Activated CD4-positive, alpha-beta T cell treated with anti-CD3 and anti-CD28 coated beads for 4 hours (primary cell): ENCODE measurements at places on chromosomes 12 and 14.
A peak's percentile ranks its signal among the peaks of the same experiment; 100 is the strongest.

GRCh38 chr12:8698879-8699278 lies 1.1 kb downstream of the RIMKLB start:
- no peak for DNase-seq

DNA sequence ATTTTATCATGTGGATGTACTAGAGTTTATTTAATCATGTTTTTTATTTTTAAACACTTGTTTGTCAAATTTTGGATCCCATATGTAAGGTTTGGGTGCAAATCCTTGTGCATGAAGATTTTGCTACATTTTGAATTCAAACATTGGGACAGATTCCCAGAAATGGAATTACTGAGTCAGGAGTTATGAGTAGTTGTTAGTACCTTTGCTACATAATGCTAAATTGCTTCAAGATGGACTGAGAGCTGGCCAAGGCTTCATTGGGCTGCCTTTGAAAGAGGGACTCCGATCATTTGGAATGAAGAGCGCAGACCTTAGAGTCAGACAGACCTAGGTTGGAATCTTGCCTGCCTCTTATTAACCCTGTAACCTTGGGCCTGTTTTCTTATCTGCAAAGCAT lies 154.9 kb upstream of the PWP1 start:
- DNase-seq = no peak

- no peak for DNase-seq
Measured at GRCh38 chr12:108822497-108823205, 34.7 kb downstream of the SSH1 start.

DNA sequence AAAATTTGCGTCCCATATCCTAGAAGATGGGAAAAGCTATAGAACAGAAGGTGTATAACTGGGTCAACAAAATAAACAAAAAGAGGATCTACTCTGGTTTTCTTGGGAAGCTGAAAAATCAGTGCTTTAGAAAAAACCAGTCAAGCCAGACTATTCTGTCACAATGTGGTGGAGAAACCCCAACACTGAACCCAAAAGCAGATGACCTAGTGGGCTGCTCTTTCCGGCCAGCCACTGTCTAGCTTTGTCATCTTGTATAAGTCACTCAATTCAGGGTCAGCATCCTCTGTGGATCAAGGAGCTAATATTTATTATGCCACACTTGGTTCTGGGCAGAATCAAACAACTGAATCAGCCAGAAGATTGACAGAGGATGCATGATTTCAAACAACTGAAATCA lies 26.6 kb upstream of the TMCC3 start:
- DNase-seq = no peak

GRCh38 chr14:92585981-92586937 lies 72.7 kb downstream of the RIN3 start:
- peak; percentile 24 for DNase-seq

GRCh38 chr14:67666750-67667449 lies 7.5 kb downstream of the VTI1B start:
- peak; percentile 35 for DNase-seq

GRCh38 chr14:61202124-61202523 lies 79.0 kb downstream of the TMEM30B start:
- DNase-seq = no peak

DNA sequence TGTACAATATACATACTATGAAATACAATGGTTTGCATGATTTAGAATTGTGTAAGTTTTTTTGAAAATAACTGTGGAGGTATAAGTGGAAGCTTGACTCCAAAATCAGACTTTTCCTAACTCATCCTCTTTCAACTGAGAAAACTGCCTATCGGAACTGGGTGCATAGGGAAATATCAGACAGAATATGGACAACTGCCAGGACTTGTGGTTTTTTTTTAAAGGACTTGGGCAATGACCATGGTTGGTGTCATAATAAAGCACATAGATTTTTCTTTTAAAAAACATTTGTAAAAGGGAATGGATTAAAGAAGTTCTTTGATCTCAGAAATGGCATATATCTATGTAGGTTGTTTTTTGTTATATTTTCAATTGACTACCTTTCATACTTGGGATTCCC lies 53.3 kb upstream of the LRRK2 start:
- no peak for DNase-seq

GRCh38 chr14:32129124-32129523 lies 52.0 kb downstream of the ARHGAP5 start:
- DNase-seq = no peak

GRCh38 chr12:14284184-14284722 lies 81.2 kb upstream of the ATF7IP start:
- DNase-seq = no peak

- no peak for DNase-seq
Measured at GRCh38 chr12:632102-632696, 31.0 kb downstream of the NINJ2 start.

- DNase-seq = no peak
Measured at GRCh38 chr12:120651821-120652220, 11.4 kb downstream of the CABP1 start.

GRCh38 chr14:55533960-55534359 lies 46.0 kb upstream of the KTN1 start:
- no peak for DNase-seq

DNA sequence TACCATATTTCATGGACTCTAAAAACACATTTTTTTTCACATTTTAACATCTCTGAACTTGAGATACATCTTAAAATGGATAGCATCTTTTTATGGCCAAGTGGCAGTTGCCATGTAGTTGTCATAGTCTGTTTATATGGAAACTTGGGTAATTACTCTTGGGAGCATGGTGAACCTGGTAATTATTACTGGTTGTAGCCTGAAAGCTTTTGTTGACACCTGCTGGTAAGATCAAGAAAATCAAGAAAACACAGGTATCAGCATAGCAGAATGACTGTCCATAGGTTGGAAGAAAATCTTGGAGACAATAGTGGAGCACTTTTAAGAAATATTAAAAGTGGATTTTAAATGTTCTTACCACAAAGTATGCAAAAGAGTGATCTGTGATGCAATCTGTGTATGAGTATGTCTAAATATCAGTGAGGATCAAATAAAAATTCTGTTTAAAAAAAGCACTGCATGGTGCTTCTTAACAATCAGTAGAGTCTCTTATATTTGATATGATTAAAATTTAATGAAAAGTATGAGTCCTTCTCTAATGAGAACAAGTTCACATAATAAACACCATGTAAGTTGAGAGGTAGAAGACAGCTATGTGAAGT lies 44.2 kb downstream of the TTC8 start:
- DNase-seq = no peak

DNA sequence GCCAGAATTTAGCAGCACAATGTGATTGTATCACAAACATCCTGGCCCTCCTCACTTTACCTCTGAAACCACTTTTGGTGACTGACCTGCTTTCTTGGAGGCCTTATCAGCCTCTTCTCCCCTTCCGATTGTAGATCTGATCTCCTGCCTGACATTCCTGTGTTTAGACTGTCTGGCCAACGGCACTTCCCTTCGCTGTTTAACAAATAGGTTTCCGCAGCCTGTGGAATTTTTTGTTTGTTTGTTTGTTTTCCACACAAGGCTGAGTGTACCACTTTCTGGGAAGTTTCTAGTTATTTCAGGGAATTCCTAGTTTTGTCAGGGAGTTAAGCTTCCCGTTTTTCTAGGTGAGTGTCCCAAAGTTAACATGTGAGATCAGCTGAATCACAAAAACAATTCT lies 65.9 kb upstream of the CDKN3 start:
- no peak for DNase-seq

DNA sequence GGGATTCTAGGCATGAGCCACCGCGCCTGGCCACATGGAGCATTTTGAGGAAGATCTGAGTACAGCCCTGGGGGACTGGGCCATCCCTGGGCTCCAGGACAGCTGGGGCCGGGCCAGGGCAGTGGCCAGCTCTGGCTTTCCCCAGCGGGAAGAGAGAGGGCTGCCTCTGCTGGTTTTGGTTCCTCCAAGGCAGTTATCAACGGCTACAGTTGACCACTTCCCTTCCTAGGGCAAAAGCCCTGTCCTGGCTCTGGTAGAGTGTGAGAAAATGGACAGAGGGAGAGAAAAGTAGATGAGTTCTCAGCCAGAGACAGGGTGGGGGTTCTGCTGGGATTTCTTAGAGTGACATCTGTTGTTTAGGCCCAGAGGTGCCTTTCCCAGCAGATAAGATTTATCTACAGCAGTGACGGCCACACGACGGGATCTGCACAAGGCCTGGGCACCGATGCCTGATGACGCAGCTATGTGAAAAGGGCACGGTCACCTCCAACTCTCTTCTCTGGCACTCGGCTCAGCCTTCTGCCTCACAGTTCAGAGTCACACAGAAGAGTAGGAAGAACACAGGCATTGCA lies 5.5 kb upstream of the HVCN1 start:
- no peak for DNase-seq

- no peak for DNase-seq
Measured at GRCh38 chr14:49702725-49703124, 9.8 kb downstream of the KLHDC1 start.

DNA sequence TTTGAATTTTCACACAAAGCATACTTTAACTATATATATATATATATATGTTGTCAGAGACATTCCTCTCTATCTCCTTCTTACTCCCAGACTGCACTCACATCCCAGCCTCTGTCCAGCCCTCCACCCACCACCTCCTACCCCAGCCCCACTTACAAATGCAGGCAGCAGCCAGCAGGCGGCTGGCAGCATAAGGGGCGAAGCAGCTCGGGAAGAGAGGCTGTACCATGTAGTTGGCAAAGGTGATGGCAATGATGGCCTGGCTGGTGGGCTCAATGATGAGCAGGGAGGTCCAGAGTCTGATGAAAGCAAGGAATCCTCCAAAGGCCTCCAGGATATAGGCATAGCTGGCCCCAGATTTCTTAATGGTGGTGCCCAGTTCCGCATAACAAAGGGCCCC lies 2.5 kb downstream of the SLC7A7 start:
- no peak for DNase-seq

GRCh38 chr12:130490674-130491073 lies 153.0 kb downstream of the PIWIL1 start:
- DNase-seq = no peak

GRCh38 chr12:101772012-101772775 lies 32.9 kb upstream of the SYCP3 start:
- DNase-seq = no peak

- no peak for DNase-seq
Measured at GRCh38 chr12:128864516-128865186, 11.4 kb downstream of the GLT1D1 start.

- DNase-seq = no peak
Measured at GRCh38 chr14:30160608-30161007, 233.0 kb upstream of the PRKD1 start.

GRCh38 chr12:104671409-104672095 lies 214.8 kb downstream of the CHST11 start:
- DNase-seq = peak; percentile 91

GRCh38 chr14:35986219-35986573 lies 160.1 kb downstream of the BRMS1L start:
- DNase-seq = no peak

- DNase-seq = no peak
Measured at GRCh38 chr14:71454513-71455332, 477.5 kb upstream of the RGS6 start.

- DNase-seq = no peak
Measured at GRCh38 chr12:56257491-56258067, 605 bp downstream of the ANKRD52 start.

DNA sequence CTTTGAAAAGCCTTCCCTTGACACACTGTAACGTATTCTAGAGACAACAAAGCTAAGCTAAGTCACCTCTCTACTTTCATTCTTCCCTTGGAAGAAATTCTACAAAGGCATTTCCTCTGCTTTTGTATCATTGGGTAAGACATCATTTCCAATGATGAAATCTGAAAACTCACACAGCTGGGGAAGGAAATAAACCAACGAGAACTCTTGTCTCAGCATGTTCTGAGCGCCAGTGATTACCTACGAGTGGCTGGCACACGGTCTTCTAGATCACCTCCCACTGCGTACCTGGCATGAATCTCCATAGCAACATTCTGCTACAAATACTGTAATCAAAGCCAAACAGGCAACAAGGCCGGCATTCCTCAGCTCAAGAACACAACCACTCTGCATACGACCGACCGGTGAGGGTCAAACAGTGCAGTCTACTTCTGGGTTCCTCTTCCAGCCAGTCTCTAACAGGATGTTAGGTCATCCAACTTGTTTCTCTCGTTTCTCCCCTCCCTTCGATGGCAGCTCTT lies 7.6 kb downstream of the VPS37B start:
- peak; percentile 36 for DNase-seq

DNA sequence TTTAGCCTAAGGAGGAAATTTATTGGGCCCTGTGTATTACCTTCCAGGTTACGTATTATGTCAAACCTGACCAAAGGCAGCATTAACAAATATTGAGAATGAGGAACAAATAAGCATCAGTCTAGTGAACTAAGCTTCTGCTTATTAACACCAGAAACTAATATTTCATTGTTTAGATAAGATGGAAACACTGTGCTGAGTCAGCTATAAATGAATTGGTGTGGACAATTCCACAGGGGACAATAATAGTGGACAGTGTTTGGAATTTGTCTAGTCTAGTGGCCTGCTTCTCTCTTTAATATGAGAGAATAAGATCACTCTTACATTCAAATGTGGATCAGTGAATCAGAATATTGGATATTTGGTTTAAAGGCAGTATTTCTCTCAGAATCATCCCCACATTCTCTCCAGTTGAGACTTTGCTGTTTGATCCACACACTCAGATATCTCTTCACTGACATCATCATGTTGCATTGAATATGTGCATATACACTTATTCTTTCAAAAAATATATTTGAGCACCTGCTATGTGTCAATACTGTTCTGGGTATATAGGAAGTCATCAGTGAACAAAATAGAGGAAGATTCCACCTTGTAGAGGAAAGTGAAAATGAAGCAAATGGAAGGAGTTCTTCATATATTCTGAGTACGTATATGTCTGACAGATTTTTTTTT lies 136.3 kb downstream of the DIO2 start:
- DNase-seq = no peak

- no peak for DNase-seq
Measured at GRCh38 chr12:124517260-124518050, 50.0 kb downstream of the NCOR2 start.

DNA sequence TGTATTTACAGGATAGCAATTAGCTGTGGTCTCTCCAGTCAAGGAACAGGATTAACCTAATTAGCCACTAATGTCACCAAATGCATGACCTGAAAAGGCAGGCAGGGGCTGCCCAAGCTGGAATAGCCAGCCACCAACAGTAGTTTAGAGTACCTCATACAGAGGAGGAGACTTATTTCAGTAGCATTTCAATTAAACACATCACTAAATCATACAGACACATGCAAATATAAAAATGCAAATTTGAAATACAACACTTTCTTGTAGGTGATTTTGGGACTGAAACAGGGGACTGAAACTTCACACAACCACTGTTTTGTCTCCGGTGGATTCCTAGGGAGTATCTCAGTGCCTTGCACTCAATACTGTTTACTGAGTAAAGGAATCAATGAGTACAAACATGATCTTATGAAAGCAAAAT lies 636 bp upstream of the IFNG-AS1 start:
- no peak for DNase-seq
